Uterus (tissue), 4 donors: ENCODE measurements at places on chromosomes 11 and 22. TPM values are rescaled to one million over a fixed set of nuclear protein-coding genes. Genes with fewer than 3 reads are reported as not detected.

CALCA gene
- not detected for total RNA-seq

PNPLA3 gene
- not detected for total RNA-seq

CNIH2 gene
- total RNA-seq: 1.5 TPM

F2 gene
- not detected for total RNA-seq

TUBA8 gene
- total RNA-seq: 14.6 TPM

LMO1 gene
- total RNA-seq: not detected

PTPRCAP gene
- 2.5 TPM for total RNA-seq

SMTNL1 gene
- total RNA-seq: not detected

DNA sequence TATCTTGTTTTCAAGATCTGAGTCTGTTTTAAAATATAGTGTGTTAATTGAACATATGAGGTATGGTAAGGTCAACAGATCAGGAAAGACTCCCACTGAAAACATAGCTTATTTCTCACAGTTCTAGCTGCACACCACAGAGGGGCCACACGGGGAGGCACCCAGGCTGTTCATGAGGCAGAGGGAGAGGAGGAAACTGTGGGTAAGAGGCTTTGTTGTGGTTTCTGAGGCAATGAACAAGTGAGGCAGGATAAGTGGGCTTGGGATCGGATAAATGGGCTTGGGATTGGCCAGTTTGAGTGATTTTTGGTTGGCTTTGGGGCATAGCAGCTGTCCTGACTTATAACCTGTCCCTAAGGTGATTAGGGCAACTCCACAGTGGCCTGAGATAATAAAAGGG is 242.1 kb downstream of the LUZP2 start:
- DNase-seq: no peak

DNA sequence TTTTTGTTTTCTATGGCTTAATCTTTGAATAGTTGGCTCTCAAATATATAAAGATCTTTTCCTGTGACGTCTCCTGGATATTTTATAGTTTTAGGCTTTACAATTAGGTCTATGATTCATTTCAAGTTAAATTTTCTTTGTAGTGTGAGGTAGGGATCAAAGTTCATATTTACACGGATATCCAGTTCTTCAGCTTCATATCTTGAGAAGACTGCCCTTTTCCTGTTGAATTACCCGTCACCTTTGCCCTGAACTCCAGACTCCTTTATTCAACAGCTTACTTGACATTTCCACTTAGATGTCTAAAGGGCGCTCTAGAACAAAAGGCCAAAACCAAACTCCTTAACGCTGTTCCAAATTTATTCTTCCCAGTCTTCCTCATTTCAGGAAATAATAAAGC is 51.7 kb downstream of the TTC17 start:
- DNase-seq: no peak

DNA sequence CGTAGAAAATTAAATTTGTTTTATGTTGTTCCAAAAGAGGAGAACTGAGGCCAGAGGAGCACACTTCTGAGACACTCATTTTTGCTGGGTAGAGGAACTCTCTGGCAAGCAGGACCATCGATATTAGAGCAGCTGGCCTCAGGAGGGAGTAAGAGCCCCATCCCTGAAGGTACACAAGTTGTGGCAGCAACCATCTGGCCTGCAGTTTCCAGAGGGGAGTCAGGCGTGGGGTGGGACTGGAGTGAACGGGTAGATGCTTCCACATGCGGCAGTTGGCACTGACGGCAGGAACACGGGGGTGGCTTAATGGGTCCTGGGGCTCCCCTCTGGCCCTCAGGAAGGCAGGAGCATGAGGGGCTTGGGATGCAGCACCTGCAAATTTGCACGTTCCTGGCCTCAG is 13.2 kb upstream of the SSTR3 start:
- no peak for DNase-seq

DNA sequence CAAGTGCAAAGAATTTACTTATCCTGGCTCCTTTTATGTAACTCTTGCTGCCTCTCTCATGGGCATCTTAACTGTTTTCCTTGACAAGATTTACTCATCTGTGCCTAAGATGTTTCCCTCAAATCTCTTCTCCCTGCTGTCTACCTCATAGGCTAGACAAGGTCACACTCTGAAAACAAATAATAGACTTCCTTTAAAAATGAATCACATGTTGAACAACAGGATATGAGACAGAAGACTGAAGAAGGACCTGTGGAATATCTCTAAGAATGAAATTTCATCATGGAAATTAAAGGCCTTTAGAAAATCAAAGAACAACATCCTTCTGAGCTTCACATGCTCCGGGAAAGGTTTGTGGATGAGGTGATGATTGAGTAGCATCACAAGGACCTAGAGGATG is 6.0 kb upstream of the SCGB2A2 start:
- no peak for DNase-seq

DNA sequence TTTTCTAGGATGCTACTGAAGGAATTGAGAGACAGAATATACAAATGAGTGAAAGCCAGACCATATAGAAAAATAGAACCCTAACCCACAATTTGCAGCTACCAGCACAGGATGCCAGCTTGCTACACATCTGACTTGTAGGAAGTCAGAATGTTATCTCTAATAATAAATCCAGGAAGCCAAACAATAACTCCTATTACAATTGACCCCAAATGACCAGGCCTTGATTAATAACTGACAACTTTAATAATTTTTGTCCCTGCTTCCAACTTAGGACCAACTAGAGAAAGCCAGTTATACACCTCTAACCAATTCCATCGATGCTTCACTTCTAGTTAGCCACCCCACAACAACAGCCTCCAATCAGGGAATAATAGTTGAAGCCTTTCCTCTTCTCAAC is 193.4 kb downstream of the CASP12 start:
- no peak for DNase-seq

GRCh38 chr22:42919199-42919598 is 62.1 kb upstream of the ARFGAP3 start:
- DNase-seq: no peak

DNA sequence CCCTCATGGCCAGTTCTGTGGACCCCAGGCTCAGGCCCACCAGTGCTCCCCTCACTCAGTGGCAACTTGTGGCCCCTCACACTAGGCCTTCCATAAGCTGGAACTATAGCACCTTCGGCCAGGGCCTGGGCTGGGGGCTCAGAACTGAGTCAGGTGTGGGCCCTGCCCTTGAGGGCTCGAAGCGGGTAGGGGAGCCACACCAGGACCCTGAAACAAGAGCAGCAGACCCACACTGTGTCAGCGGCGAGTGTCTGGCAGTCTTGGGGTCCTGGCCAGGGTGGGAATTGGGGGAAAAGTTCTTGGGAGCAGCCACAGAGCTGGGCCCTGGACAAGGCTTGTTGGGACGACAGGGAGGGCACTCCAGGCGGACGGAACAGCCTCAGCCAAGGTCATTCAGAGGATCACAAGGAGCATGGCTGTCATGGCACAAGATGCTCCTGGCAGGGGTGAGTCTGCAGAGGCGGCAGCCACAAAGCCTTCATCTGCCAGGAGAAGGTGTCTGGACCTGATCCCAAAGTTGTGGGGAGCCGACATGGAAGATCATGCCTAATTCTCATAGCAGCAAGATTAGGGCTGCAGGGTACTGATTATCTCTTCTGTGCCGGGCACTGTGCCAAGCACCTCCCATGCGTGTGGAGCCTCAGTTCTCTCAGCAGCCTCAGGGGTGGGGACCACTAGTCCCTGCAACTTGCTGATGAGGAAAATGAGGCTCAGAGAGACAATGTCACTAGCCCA is 50.7 kb downstream of the SHISAL1 start:
- peak; percentile 29 for DNase-seq

GRCh38 chr11:102479733-102480132 is 27.2 kb upstream of the TMEM123 start:
- no peak for DNase-seq

GRCh38 chr11:117834838-117835443 is 10.4 kb upstream of the FXYD2 start:
- DNase-seq: no peak

- DNase-seq: no peak
Observed at GRCh38 chr22:20154602-20155187, 3.8 kb upstream of the CCDC188 start.

DNA sequence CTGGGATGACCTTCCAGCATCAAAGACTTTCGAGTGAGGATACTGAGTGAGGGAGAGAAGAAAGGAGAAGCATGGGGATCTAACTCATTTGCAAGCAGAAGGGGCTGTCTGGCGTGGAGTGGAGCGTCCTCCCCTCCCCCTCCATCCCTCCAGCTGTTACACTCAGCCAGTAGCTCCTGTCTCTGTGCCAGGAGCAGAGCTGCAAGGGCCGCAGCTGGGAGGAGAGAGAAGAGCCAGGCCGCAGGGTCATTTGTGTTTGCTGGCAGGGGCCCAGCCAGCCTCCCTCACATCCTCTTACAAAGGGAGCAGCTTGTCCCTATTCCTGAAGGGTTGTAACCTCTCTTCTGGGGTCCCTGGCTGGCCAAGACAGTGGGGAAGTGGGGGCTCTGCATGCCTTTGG is 57.9 kb downstream of the NECTIN1 start:
- DNase-seq: peak; percentile 84

DNA sequence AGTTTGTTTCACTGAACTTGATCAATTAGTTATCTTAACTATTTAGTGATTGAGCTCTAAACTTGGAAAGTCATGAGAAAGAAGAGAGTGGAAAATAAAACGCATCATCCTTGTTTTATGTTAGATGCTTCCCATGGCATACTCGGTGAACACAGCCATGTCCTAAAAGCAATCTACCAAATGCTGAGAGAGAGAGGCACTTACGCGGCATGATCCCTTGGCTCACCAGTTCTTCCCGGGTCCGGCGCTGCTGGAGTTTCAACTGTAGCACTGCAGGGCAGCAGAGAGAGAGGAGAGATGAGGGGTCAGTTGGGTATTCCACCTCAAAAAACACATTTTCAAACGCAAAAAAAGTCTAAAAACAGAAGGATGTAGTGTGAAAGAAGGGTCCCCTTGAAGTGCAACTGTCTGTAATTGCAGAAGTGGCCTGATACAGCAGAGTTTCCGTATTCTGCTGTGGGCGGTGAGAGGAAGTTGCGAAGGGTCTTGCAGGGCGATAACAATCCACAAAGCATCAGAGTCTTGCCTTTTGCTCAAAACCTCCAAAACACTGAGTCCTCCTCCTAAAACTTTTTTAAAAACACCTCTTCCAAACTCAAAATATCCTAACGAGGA is 92.7 kb downstream of the SGSM3 start:
- DNase-seq: no peak

GRCh38 chr11:76984743-76985142 is 49.5 kb upstream of the B3GNT6 start:
- no peak for DNase-seq

- no peak for DNase-seq
Observed at GRCh38 chr11:87422566-87422965, 384.8 kb downstream of the TMEM135 start.

GRCh38 chr11:134760957-134761356 is 348.9 kb upstream of the B3GAT1 start:
- no peak for DNase-seq

GRCh38 chr22:50529416-50529896 is 356 bp downstream of the TYMP start:
- no peak for DNase-seq

DNA sequence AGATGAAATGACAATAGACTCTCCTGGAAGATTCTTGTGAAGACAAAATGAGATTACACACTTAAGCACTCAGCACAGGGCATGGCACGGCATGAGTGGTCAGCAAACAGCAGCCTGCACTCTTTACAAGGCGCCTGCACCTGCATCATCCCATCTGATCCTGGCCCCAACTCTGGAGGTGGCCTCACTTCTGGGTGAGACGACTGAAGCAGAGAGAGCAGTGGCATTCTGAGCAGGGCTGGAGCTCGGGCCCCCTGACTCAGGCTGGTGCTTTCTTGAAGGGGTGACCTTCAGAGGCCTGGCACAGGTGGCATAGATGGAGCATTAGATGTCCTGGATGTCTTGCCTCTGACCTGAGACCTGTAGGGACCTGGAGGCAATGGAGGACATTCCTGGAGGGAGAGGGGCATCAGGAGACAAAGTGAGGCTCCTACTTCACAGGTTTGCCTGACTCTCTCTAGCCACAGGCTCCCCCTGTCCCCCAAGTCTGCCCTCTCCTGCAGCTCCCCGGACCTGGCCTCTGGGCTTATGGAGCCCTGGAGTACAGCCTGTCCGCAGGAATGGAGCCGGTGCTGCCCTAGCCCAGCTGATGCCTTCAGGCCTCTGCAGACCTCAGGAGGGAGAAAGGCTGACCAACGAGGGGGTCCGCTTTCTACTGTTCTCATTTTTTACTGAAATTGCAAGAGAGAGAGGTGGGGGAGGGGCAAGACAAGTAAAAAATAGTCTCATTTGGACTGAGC is 65.5 kb upstream of the THY1 start:
- no peak for DNase-seq

DNA sequence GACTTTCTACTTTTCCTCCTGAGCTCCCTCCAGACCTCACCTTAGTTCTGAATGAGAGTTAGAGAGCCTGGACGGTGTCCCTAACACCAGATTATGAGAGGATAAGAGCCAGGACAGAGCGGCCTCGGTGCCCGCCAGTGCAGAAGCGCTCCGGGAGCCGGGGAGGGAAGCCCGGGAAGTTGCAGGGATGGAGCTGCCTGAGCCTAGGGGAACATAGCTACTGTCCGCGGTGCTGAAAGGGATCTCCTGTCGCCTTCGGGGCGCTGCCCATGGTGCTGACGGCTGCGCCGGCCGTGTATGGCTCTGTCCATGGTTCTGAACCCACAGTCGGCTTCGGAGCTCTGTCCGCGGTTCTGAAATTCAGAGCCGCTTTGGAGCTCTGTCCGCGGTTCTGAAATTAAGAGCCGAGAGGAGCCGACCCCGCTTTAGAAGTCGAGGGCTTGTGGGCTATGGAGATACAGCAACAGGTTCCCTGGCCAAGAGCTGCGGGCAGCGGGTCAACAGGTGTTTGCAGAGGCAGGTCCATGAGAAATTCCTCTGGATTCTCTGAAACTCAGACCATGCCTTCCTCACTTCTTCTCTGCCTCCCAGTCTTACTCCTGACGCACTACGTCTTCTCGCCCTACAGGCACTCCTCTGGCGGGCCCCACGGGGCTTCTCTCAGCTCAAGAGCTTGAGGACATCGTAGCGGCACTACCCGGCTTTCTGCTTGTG is 814 bp downstream of the NPAS4 start:
- DNase-seq: peak; percentile 95

DNA sequence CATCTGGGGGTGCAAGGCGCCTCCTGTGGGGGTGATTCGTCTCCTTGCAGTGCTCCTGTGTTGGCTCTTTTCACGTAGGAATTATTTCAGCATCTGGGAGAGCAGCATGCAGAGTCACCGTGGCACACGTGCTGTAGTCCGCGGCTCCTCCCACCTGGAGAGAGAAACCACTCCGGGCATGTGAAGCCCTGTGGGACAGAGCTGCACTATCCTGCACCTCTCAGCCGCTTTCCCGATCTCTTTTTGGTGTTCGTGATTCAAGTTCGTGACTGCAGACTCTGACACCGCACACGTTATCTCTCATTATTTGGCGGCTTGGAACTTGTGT is 394.6 kb downstream of the TBC1D22A start:
- DNase-seq: no peak

- no peak for DNase-seq
Observed at GRCh38 chr11:119433358-119433725, 10.4 kb upstream of the THY1 start.

DNA sequence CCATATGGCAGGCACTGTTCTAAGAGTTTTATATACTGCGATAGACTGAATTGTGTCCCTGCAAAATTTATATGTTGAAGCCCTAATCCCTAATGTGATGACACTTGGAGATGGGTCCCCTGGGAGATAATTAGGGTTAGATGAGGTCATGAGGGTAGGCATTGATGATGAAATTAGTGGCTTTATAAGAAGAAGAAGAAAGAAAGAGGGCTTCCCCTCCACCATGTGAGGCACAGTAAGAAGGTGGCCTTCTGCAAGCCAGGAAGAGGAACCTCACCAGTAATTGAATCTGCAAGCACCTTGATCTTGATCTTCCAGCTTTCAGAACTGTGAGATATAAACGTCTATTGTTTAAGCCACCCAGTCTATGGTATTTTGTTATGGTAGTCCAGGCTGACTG is 46.6 kb upstream of the TENM4 start:
- no peak for DNase-seq
